ENCODE measurements at places on chromosomes 2 and 18.

GRCh38 chr2:227134591-227134990 lies 29.4 kb downstream of the COL4A4 start:
- no peak for DNase-seq

GRCh38 chr18:12783524-12783923 lies 80.7 kb downstream of the PSMG2 start:
- no peak for DNase-seq

GRCh38 chr2:120227111-120227991 lies 4.2 kb upstream of the TMEM185B start:
- DNase-seq = no peak

DNA sequence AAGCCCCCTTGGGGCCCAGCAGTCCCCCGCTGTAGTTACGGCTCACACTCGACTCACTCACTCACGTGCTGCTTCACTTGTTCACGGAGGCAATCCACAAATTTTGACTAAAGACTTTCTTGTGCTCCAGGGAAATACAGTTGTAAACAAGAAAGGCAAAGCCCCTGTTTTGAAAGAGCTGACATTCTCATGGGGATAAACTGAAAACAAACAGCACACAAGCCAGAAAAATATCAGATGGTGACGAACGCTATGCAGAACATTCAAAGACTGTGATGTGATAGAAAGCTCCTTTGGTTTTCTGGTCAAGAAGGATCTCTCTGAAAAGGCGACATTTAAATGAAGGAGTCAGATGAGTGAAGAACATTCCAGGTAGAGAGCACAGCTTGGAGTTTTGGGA lies 385.3 kb upstream of the SMIM21 start:
- DNase-seq = no peak

GRCh38 chr18:57231864-57232263 lies 85.0 kb downstream of the BOD1L2 start:
- no peak for DNase-seq

DNA sequence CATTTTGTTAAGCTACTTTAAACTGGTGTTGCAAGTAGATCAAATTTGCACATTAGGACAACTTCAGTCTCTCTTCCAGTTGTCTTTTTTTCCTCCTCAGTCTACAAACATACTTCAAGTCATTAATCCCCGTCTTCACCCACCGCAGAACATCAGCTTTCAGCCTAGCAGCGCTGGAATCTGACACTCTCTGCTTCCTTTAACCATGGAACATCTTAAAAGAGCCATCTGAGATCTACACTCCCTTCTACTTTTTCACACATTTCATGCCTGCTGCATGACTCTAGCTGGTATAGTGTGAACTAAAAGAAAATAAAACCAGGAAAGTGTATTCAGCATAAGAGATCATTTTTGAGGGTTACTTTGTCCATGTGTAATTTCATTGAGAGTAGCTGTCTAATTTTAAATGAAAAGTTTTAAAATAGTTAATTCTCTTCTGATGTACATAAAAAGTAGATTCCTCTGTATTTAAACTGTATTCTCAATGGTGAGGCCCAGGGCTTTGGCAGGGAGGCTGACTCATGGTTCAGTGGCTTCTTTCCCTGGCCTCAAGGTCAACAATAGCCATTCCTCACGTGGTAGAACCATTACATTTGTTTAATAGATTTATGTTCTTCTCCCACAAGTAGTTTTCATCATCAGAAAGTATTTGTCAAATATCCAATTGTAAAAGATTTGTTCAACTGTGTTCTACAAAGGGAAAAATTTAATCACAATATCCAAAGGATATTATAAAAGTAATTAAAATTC lies 16.5 kb downstream of the SGPP2 start:
- no peak for DNase-seq

DNA sequence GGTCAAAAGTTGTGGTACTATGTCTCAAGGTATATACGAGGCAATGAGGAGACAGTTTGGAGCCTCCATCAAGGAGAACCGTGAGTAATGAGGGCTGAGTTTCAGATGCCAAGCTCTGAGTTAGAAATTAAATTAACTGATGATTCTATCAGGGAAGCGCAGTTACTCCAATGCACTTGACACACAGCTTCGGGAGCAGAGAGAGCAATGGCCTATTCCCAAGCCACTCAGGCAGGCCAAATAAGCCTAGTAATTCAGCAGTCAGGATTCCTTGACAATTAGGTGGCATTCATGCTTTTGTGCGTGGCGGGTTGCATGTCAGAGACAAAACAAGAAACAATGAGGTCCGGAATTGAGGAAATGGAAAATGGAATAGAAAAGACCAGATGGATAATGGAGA lies 123.2 kb downstream of the MMADHC start:
- DNase-seq = no peak

DNA sequence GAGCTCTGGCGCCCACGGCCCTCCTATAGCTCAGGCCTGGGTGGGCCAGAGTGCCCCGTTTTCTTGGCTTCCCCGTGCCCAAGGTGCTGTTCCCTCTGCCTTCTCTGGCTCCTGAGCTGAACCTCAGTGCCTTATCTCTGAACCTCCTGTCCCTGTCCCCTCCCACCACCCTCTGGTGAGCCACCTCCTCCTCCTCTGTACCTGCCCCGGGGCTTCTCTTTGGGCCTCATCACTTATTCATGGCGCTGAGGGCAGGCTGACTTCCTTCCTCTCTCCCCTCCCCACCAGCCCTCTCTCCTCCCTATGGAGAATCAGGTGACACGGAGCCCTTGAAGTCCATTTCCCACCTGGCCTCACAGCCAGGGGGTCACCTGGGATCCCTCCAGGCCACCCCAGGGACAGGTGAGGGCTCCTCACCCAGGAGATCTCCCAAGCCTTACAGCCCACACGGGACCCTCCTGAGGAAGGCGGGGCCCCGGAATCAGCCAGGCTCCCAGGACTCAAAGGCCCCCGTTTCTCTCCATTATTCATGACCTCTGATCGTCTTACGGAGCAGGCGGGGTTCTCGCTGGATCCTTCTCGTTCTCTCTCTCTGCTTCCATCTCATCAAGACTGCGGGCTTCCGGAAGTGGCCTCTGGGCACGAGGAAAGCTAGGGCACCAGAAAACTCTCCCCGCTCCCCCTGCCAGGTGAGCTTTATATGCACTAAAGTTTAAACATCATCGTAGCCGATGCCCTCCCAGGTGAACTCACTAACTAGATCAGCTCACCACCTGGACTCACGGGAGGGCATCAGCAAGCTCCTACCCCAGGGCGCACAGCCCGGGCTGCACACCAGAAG lies at the start of gene LOXHD1:
TSS of gene LOXHD1 (minus strand) at position 106 of the 841 bp plus-strand sequence. CDS start 187 bp downstream, outside the sequence.
- no peak for DNase-seq

DNA sequence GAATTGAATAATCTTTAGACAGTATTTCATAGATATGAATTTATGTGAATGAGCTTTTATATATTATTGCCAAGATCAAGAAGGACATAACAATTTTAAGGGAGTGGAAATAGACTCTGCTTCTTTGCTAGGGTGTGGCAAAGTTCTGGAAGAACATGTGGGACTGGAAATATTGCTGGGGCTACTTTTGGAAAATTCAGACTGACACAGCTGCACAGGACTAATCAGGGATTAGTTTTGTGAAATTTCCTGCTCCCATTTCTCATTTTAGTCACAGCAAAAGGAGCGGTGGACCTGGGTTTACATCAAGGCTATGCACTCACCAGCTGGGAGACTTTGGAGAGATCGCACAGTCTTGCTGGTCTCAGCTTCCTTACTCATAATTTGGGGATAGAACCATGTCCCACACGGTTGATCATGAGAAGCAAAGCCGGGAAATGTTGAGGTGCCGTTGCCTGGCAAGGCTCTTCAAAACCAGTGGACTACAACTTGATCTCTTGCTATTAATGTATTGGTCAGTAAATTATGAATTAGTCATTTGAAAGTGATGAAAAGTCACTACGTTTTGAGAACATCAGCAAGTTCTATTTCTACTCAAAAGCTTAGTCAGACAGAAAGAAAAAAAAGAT lies 42.4 kb downstream of the IL1RL2 start:
- DNase-seq = no peak

- no peak for DNase-seq
These were observed 91.8 kb downstream of the ACVR1 start for GRCh38 chr2:157784169-157784822.

- no peak for DNase-seq
These were observed 122.5 kb downstream of the FOXI3 start for GRCh38 chr2:88329815-88330603.

DNA sequence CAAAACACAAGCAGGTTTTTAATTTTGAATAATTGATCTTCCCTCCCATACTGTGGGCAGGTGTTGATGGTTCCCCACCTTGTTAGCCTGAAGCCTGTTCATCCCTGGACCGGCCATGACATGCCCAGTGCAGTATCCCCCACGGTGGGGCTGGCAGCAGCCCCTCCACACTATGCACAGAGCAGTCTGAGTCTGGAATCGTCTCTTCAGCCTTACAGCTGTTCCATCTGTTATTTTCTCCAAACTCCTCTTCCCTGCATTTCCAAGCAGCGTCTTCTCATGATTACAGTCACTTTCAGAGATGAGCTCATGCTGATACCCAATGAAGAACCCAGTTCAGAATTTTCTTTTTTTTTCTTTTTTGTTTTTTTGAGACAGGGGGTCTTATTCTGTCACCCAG lies 68.2 kb downstream of the ADI1 start:
- no peak for DNase-seq

DNA sequence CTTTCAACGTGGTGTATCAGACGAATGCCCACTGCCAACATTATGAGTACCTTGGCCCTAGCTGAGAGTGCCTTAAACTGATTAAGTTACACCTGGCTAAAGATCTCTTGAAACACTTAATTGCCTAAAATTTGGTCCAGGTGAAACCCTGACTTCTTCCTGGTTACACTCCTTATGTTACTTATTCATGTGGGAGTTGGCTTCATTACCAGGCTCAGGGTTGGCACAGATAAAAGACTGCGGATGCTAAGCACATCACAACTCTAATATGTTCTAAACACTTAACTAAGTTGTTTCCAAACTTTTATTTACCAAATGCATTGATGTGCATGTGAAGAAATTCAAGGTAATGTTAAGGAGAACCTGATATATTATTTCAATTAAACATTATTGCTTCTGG lies 298.9 kb downstream of the TCF4 start:
- no peak for DNase-seq

GRCh38 chr2:189142893-189143759 lies 36.4 kb downstream of the COL5A2 start:
- DNase-seq = no peak

- no peak for DNase-seq
These were observed 43.5 kb downstream of the PSTPIP2 start for GRCh38 chr18:46028536-46028891.

DNA sequence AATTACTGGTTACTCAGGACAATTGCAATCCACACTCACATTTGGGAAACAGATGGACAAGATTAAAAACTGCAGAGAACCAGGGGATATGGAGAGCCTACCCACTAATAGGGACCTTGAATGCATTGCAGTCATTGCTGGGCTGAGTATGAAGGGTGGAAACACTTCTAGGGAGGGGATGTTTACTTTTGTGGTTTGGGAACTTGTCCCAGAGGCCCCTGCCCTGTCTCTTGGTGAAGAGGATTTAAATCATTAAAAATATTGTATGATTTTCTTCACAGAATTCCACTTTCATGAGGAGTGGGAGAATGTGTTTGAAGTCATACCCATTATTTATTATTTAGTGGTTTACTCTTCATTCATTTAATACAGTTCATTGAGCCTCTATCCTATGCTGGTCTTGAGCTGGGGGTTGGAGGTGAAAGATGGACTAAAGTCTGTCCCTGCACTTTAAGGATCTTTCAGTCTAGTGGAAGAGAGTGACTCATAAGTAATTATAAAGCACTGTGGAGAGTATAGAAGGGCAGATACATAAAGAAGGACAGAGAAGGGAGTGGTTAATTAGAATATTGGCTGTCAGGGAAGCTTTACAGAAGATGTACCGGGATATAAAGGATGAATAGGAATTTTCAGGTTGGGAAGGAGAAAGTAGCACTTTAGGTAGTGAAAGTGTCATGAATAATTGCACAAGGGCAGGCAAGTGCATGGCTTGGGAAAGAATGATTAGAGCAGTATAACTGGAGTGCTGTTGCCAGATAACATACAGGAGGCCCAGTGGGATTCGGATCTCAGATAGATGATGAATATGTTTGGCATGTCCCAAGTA lies 313.4 kb downstream of the LPIN1 start:
- no peak for DNase-seq

DNA sequence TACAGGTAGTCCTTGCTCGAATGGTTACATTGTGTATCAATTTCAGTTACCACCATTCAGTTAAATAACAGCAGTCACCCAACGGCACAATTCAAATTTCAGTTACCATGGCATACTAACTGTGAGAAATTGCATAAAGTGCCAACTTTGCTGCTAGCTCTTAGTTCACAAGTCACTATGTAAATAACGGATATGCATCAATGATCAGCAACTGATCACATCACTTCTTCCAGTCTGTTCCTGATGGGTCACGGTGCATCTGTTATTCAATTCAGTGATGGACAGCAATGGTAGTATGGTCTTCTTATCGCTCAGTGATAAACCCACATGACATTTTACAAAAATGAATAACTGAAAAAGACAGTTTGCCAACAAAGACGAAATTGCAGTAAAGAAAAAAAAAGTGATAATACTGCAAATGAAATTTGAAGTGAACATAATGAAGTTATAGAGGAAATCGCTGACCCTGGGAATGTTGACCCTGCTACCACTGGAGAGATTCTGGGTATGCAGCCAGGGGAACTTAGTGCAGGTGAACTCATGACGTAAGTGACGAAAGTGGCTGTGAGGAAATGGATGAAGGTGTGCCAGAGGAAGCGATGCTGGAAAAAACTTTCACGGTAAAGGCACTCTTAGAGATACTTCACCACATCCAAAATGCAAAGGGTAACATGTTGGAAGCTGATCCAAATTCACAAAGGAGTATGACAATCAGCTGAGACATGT lies 25.9 kb upstream of the RAPGEF4 start:
- DNase-seq = no peak

DNA sequence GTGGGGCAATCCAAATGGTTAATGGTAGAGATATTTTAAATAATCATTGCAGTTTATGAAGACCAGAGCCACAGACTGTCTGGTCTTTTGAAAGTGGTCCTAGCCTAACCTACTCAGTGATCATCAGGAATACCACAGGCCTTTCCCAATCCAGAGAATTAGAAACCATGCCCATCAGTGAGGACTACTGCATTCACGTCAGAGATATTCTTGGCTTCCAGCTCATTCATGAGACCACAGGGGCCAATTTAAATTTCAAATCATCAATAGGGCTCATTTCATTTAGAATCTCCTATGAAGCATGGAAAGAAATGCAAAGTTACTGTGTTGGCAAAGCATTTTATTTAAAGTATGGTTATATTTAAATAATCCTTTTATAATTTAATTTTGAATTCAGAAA lies 362.3 kb upstream of the KCNJ3 start:
- DNase-seq = no peak

DNA sequence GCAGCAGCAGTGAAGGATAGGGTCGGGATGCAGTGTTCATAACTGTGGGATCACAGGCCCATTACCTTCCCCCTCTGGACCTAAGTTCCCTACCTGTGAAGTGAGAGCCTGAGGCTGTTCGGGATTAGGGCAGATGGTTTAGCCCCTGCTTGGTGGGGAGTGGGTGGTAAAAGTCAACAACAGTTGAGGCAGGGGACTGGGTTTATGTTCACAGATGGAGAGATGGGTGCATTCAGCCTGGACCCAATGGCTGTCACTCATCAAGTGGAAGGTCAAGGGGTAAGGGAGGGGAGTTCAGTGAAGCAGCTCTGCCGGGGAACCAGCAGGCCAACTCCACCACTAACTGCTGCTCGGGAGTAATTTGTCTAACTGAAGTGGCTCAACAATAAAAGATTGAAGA lies 180.4 kb downstream of the FAM210A start:
- no peak for DNase-seq

Data from femur (tissue), 1 donor.